ENCODE measurements at places on chromosomes 13 and 19.

DNA sequence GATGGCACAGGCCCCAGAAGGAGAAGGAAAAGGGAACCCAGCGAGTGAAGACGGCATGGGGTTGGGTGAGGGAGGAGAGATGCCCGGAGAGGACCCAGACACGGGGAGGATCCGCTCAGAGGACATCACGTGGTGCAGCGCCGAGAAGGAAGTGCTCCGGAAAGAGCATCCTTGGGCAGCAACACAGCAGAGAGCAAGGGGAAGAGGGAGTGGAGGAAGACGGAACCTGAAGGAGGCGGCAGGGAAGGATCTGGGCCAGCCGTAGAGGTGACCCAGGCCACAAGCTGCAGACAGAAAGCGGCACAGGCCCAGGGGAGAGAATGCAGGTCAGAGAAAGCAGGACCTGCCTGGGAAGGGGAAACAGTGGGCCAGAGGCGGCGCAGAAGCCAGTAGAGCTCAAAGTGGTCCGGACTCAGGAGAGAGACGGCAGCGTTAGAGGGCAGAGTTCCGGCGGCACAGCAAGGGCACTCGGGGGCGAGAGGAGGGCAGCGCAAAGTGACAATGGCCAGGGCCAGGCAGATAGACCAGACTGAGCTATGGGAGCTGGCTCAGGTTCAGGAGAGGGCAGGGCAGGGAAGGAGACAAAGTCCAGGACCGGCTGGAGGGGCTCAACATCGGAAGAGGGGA is 1.1 kb downstream of the PPP1R12C start:
- peak; percentile 21 for DNase-seq

DNA sequence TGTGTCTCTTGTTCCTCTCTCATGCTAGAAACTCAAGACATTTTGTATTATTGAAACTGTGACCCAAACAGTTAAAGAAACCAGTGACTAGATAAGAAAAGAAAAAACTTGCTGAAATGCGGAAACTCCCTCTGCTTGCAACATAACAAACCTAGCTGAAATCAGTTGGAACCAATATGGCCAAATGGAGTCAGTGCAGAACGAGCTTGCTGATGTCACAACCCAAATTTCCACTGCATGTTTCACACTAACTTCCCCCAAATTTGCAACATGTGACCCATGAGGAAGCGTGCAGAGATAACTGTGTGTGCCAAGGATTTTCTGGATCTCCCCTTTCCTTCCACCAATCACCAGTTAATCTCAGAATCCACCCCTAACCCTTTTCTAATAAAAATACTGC is 208.0 kb downstream of the DLEU7 start:
- DNase-seq, result no peak

DNA sequence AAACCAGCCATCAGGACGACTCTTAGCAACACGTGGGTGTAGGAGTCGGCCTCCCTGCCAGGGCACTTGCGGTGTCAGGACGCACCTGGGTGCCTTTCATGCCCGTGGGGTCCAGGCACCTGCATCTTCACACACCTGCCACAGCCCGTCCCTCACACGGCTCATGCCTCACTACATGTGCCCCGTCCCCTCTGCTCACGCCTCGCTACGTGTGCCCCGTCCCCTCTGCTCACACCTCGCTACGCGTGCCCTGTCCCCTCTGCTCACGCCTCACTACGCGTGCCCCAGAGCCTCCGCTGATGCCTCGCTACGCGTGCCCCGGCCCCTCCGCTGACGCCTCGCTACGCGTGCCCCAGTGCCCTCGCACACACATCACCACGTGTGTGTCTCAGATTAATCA is 58.0 kb upstream of the F7 start:
- DNase-seq, result no peak

- no peak for DNase-seq
Measured at GRCh38 chr13:22154041-22154440, 483.2 kb downstream of the FGF9 start.

DNA sequence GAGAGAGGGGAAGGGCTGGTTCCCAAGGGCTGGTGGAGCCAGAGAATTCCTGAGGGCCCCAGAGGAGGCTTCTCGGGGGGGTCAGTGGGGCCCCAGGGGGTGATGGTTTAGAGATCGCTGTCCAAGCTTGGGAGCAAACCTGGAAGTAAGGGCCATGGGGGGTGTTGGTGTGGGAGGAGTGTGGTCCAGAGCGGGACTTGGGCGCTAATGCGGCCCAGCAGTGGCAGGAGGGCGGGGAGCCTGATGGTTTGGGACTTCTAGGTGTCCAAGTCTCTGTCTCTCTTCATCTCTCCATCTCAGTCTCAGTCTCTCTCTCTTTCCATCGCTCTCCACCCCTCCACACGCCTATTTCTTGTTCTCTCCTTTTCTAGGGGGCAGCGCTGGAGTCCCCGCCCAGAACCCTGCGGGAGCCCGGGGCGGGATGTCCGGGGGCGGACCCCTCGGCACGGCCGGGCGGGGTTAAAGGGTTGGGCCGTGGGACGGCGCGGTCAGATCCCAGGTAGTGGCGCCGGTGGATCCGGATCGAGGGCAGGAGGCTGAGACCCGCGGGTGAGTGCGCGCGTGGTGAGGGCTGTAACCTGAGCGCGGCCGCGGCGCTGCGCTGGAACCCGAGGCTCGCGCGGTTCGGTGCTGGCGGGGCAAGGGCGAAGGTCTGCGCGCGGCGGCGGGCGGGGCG is at the start of gene CYP4F22:
TSS of gene CYP4F22 (plus strand) at position 491 of the 676 bp plus-strand sequence. CDS start 16,812 bp downstream, outside the sequence.
- DNase-seq, result no peak

DNA sequence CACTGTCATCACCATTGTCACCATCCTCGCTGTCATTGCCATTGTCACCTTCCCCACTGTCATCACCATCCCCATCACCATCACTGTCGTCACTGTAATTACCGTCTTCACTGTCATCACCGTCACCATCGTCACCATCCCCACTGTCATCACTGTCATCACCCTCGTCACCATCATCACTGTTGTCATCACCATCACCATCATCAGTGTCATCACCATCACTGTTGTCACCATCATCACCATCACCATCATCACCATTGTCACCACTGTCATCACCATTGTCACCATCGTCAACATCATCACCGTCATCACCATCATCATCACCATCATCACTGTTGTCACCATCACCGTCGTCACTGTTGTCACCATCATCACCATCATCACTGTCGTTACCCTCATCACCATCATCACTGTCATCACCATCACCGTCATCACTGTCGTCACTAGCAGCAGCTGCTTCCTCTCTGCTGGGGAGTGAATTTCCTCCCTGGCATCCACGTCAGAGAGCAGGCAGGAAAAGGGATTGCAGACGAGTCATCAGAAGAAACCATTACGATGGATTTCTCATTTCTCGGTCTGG is 27.3 kb downstream of the TMEM255B start:
- no peak for DNase-seq

DNA sequence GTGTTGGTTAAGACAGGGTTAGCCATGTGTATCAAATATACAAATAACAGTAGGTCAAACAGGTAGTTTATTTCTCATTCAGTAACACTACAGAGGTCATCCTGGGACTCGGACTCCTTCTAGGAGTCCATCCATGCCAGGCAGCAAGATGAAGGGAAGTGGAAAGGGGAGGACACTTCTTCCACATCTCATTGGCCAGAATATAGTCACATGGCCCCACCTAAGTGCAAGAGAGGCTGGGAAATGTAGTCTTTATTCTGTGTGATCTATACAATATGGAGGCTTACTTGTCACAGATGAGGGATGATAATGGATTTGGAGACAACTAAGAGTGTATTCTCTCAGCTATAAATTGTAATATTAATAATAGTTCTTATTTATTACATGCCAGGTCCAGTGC is 31.1 kb downstream of the RDH8 start:
- DNase-seq, result no peak

- no peak for DNase-seq
Measured at GRCh38 chr13:86087244-86087643, 288.0 kb upstream of the SLITRK6 start.

DNA sequence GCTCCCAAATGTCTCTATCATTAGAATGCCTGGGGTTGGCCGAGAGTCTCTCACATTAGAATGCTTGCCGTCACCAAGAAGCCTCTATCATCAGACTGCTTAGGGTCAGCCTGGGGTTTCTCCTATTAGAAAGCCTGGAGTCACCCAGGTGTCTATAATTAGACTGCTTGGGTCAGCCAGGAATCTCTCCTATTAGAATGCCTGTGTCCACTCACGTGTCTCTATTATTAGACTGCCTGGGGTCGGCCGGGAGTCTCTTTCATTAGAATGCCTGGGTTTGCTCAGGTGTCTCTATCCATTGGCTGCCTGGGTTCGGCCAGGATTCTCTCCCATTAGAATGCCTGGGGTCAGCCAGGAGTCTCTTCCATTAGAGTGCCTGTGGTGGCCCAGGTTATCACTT is 1453.1 kb downstream of the UQCRFS1 start:
- DNase-seq, result no peak

GRCh38 chr19:16527971-16528521 is 14.2 kb downstream of the CHERP start:
- DNase-seq, result no peak

DNA sequence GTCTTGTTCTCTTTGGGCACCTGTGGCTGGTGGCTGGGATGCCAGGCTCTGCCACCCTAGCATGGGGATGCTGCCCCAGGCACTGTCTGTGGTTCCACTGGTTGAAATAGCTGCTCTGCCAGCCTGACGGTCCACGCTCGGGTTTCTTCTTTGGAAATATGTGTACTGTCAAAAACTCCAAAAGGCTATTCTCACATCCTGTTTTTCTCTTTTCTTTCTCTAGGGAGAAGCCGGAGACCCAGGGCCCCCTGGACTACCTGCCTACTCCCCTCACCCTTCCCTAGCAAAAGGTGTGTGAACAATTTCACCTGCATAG is 115.0 kb downstream of the RAB20 start:
- no peak for DNase-seq

DNA sequence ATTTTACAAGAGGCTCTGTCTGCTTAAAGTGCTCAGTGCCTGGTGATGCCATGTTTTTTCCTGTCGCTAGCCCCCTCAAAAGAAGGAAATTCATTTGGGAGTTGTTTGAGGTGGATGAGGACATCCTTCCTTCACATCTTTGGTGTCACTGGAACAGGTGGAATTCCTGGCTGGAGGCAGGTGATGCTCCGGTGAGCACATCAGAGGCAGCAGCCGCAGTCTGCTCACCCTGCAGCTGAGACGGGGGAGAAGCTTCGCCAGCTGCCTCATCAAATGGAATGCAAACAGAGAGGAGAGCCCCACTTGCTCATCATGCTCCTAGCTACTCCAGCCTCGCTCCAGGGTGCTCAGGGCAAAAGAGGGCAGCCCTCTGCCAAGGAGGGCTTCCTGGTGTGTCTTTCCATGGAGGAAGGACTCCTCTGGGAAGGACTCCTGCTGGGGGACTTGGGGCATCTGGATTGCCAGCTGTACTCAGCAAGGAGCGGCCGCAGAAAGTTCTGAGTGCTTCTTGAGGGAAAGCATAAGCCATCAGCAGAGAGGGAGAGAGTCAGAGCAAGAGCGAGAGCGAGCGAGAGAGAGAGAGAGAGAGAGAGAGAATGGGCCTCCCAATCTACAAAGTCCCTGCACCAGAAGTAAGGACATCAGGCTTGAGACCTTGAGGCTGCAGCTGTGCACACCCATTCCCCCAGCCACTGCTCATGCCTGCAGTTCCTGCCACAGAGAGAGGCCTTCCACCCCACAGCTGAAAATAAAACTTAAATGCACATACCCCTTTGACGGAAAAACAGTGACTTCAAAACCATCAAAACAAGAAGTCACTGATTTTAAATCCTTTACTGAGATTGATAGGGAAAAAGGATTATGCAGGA is 74.3 kb upstream of the UBL3 start:
- no peak for DNase-seq

GRCh38 chr19:20416661-20417060 is 148.9 kb downstream of the ZNF737 start:
- DNase-seq, result no peak

DNA sequence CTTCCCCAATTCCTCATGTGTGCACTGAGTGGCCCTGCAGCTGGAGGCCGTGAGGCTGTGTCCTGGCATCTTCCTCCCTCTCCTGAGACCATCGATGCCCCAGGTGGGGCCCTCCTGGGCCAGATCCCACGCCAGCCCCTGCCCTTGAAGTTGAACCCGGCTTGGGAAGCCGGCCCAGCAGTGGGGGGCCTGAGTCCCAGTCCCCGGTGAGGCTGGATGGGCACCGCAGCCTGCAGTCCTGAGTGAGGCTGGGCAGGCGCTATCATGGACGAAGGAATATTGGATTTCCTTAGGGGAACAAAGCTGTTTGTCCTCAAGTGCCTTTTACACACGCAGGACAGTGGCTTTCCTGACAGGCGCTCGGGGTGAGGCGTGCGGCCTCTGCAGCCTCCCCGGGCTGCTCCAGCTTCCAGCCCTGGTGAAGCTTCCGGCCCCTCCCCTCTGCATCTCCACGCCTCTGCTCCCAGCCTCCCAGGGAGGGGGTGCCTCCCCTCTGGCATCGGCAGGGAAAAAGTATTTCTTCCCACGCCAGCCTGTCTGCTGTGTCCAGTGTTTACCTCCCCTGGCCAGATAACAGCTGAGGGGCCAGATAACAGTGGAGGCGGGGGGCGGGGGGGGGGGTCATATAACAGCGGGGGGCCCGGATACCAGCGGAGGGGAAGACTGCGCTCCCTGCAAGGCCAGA is 159.5 kb downstream of the KDM4B start:
- no peak for DNase-seq

- DNase-seq, result no peak
Measured at GRCh38 chr19:50191216-50191615, 12.2 kb upstream of the MYH14 start.

DNA sequence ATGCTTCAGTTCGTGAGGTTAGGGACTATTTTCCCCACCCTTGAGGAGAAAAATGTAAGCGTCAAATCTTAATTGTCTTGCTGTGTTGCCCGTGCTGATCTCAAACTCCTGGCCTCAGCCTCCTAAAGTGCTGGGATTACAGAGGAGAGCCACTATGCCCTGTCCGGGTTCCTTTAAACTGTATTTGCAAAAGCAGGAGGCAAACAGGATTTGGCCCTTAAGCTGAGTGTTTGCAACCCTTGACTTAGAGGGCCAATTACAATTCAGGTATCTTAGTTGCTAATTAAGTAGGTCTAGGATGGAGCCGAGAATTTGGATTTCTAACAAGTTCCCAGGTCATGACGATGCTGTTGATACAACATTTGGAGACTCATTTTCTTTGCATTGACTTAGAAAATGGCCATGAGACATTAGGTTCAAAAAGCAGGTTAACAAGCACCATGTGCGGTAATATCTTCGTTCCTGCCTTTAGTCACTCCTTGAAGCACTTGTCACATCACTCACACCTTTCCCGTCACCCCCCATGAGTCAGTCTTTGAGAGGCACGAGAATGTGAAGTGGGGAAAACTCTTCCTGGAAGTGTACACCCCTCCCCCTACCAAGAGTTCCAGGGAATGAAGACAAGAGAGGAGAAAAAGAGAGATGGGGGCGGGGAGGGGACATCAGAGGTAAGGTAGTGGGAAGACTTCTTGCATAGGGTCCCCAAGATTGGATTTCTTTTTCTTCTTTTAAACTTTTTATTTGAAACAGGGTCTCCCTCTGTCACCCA is 2.6 kb downstream of the NAPSA start:
- no peak for DNase-seq

- DNase-seq, result no peak
Measured at GRCh38 chr19:13189600-13189999, 39.4 kb downstream of the IER2 start.

DNA sequence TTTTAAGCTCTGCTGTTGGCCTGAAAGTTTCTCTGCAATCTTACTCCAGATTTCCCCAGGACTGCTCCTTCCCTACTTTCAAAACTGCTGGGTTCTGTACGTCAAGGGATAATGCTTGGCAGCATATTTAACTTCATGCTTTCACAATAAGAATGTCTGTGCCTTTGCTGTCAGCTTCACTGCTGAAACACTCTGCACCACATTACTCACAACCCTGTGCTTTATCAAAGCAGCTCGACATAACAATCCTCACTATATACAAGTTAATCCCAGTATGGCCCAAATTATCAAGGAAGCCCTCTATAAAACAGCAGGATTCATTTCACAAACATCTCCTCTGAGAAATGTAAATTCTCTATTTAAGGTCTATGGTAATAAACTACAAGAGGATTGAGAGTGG is 17.5 kb downstream of the LATS2 start:
- no peak for DNase-seq

All from stimulated activated CD8-positive, alpha-beta memory T cell treated with anti-CD3 and anti-CD28 coated beads, Interleukin-4, amount 100 ng/mL, for 1 hour (primary cell).